ENCODE measurements at places on chromosomes 7 and 10.

DNA sequence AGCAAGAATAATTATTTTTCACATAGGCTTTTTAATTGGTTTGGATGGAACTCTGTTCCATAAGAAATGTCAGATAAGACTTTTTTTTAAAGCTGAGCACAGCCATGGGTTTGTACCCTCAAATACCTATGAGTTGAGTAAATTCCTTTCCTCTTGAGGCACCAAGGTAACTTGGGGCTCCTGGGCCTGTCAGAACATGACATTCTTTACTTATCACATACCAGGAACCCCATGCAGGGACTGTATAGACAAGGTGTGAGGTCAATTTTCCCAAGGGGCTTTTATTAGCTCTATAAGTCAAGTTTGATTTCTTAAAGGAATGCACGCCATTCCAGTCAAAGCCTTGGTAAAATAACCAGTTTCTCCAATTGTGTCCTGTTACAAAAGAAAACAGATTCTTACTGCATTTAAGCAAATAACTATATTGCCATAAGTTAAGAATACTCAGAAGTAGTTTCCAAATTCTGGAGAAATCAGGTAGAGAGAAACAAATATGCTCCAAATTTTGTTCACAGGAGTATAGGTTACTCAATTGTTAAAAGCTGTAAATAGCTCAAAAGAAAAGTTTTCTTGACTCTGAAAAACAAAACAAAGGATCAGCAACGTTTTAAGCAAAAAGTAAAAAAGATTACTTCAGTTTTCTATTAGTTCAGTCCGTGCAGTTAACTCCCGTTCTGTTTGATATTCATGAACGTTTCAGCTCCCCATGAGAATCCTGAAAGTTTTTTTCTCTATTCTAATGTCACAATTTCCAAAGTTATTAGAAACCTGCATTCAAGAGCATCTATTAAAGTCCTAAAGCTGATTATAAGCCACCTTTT is 167.5 kb upstream of the NAMPT start:
- no peak for DNase-seq

GRCh38 chr7:7805511-7806153 is 87.2 kb upstream of the RPA3 start:
- no peak for DNase-seq

- no peak for DNase-seq
Measured at GRCh38 chr10:77004917-77005564, 632.6 kb downstream of the KCNMA1 start.

GRCh38 chr10:113890769-113891168 is 36.3 kb downstream of the NHLRC2 start:
- no peak for DNase-seq

GRCh38 chr7:26100406-26101339 is 51.3 kb upstream of the NFE2L3 start:
- DNase-seq: peak; percentile 4

GRCh38 chr7:74174606-74175082 is 488 bp downstream of the EIF4H start:
- no peak for DNase-seq
